ENCODE measurements at places on chromosomes 12 and 14.

DNA sequence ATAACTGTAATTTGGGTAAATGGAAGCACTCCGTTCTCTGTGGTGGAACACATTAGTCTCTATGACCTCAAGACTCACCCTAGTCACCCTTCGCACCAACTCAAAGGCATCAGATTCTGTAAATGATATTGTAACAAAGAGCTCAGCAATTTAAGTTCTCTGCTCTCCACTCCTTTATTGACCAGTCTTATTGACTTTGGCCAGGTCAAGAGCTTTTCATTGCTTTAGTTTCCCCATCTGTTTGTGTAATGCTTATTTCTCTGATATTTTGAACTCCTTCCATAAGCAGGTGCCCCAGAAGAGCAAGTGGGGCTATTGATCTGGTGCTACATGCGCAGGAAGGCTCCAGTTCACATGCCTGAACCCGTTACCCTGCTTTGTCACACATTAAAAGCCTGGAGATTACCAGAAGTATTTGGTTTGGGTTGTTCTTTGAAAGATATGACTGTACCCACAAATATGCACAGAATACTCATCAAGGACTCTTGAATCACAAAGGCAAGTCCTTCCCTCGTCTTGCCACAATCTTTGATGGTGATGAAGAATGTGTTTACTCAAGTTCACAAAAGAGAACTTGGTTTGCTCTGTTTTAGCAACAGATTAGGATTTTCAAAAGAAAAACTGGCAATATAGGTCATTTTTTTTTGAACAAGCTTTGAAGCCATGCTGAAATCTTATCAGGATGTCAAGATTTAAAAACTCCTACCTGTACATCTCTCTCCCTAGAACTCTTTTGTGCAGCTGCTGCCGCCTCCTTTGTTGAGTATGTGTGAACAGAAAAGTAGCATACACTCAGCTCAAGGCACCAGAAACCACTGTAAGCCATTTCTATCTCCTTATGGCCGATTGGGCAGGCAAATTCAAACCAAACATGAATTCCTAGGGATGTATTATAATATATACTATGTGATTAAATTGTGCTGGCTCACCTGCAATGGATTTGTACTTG lies 193.9 kb downstream of the BCAT1 start:
- DNase-seq, result no peak

- no peak for DNase-seq
Observed at GRCh38 chr12:80582431-80582830, 125.0 kb upstream of the MYF6 start.

- DNase-seq, result peak; percentile 44
Observed at GRCh38 chr12:1972856-1973317, 31.4 kb downstream of the DCP1B start.

DNA sequence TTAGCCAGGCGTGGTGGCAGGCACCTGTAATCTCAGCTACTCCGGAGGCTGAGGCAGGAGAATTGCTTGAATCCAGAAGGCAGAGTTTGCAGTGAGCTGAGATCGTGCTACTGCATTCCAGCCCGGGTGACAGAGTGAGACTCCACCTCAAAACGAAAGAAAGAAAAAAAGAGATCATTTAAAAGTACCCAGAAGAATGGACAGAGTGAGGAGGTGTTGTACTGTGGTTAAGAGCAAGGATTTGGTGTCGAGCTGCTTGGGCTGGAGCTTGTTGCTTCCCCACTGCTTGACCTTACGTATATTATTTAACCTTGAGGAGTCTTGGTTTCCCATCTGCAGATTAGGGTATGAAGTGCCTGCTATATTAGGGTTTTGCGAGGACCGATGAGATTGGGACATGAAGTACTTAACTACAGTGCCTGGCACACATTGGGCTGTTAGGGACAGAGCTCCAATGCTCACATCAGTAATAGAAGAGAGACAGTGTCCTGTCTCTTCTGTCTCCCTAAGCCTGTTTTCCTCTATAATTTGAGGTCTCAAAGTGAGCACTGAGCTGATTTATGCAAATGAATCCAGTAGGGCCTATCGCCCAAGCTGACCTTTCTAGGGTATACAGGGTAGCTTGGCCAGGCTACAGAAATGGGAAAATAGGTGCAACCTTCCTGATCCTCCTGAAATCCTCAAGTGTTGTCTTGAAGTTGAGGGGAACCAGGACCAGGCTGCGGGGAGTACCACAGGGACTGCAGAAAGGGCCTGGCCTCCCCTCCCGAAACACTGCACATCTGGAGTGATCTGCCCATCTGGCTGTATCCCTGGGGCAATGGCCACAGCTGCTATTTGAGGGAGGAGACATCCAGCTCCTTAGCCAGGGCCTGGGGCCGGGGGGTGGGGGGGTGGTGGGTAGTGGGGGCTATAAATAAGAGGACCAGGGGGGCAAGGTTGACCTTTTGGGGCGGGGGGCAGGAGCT lies 8.6 kb upstream of the HDAC7 start:
- no peak for DNase-seq

GRCh38 chr14:99945732-99946651 lies 119.2 kb upstream of the EVL start:
- DNase-seq, result no peak

- no peak for DNase-seq
Observed at GRCh38 chr14:89206389-89207031, 210.5 kb downstream of the FOXN3 start.

DNA sequence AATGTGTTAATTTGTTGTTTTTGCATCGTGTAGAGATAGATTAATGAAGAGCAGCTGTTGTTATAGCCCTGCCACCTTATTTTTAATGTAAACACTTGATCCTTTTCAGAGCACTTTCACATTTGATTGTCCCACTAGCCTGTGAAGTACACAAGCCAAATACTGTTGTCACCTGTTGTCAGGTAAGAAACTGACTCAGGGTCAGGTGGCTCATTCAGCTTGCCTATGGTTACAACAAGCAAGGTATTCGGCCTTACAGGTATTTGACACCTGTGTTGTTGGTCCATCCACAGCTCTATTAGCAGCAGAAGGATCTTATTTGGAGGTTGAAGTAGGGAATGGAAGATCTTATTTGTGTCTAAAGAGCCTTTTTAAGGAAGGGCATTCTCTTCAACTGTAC lies 108.9 kb downstream of the GPR135 start:
- DNase-seq, result no peak

GRCh38 chr12:5226581-5226980 lies 182.9 kb downstream of the KCNA5 start:
- DNase-seq, result no peak

GRCh38 chr12:54075974-54076373 lies 22.3 kb downstream of the HOXC4 start:
- DNase-seq, result no peak

GRCh38 chr12:3366451-3367110 lies 124.4 kb upstream of the PRMT8 start:
- no peak for DNase-seq

- no peak for DNase-seq
Observed at GRCh38 chr14:58724702-58725101, 86.9 kb downstream of the DACT1 start.

GRCh38 chr14:87613881-87614280 lies 379.1 kb downstream of the GALC start:
- no peak for DNase-seq

DNA sequence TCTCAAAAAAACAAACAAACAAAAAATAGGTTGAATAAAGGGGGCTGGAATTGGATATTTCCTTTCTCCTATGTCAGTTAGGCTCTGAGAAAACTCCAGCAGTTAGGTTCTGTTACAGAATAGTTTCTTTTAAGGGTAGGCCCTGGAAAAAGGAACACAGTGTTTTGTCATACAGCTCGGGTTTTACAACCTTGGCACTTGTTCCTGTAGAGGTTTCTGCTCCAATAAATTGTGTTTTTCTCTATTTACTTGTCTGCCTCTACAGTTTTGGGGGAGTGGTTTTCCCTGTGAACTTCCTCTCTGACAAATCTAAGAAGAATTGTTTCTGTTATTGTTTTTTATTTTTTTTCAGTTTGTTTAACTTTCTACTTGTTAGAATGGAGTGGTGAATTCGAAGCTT lies 167.6 kb downstream of the ACSS3 start:
- DNase-seq, result no peak

DNA sequence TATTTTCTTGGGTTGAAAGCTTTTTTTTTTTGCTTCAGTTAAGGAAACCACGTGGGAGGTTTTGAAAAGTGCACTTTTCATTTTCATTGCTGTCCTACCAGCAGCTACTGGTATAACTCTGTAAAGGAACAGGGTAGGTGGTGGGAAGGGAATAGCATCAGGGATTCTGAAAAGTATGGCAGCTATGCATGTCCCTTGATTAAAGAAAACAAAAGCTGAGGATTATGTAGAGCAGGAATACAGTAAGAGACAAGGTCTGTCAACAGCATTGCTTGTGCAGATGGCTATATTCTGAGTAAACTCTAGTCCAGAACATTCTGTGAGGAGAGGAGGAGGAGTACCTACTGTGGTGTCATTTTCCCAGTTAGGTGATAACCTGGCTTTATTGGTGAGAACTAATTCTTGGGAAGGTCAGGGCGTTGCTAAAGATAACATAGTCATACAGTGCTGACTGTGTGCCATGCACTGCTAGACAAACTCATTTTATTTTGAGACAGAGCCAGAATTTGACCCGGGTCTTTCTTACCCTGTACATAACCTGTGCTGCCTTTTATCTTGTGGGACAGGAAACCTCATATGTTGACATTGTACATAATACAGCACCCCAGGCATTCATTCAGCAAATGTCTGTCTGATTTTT lies 80.3 kb upstream of the TRAF3 start:
- peak; percentile 17 for DNase-seq

DNA sequence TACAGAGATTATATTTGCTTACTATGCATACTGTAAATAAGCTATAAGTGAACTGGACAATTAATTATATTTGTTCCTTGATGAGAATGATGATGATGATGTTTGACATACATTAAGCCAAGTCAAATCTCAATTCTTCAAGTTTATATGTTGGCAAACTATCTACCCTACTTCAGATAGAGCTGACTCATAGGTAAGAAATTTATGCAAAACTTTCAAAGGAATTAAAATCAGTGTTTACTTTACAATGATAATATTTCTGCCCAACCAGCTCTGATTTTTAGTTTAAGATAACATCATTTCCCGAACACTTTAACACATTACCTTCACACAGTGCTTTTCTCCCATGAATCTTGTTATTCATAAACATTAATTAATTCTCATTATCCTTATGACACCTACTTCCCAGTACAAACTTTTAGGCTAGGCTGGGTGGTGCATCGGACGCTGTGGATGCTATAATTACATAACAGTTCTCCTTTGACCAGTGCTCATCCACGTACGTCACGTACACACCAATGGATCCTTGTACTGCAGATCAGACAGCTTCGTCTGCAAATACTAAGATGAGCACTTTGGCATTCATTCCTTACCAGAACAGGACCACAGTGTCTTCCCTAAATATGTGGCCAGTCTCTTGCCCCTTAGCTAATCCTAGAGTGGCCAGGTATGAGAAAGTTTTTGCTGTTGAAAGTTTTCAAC lies 18.3 kb downstream of the BMP4 start:
- DNase-seq, result no peak

- DNase-seq, result no peak
Observed at GRCh38 chr14:102419716-102420115, 57.0 kb downstream of the TECPR2 start.

DNA sequence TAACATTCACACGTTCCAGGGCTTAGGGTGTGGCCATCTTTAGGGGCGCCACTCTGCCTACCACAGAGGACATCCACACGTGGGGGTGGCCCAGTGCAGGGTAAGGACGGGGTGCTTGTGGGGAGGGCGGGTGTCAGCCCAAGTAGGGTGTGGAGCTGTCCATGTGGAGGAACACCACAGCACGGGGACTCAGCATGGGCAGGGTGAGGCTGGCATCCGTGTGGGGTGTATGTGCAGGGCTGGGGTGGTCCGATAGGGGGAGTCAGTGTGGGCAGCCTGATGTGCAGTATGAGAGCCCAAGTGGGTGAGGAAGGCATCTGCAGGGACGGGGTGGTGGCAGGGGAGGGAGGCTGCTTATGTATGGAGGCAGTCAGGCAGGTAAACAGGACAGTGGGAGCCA lies 17.7 kb downstream of the PSMC1 start:
- DNase-seq, result no peak

- no peak for DNase-seq
Observed at GRCh38 chr12:108967869-108968540, 52.9 kb downstream of the SVOP start.

DNA sequence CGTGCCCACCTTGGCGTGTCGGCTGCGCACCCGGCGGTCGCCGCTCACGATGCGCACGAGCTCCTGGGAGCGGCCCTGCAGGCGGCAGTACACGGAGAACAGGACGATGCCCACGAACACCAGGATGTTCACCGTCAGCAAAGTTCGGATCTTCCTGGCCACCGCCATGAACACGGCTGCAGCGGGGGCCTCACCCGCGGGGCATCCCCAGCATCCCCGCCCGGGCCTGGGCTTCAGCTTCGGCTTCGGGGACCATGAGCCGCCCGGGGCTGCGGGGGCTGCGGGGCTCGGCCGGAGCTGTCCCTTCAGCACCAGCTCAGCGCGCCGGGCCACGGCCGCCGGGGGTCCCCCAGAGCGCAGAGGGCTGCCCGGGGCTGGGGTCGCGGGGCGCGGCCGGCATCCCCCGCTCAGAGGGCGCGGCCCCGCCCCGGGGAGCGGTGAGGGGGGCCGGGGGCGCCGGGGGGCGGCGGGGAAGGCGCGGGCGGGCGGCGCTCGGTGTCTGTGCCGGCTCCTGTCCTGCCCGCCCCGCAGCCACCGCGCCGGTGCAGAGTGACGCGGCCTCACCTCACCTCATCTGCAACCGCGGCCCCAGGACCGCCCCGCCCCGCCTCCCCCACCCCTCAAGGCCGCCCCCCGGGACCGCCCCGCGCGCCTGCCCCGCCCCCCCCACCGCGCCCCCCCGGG lies at the start of gene GALNT9:
GALNT9 (minus strand) TSS at position 554 of the 684 bp plus-strand sequence; CDS start at position 168, 386 bp downstream.
- DNase-seq, result no peak

DNA sequence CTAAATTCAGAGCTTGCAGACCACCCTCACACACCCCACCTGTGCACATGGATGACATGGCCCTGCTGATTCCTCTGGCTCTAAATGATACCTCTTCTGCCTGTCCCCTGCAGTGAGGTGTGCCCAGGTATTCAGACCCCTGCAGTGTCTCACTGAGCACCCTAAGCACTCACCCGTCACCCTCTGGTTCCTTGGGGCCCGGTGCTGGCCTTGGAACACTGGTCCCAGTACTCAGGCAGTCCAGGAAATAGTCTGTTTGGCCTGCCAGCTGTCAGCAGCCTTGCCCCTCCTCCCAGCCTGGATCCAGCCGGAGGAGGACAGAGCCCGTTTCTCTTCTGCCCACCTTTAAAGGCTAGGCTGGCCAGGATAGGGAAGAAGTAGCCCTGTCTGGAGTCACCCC lies 44.9 kb downstream of the ESRRB start:
- no peak for DNase-seq

DNA sequence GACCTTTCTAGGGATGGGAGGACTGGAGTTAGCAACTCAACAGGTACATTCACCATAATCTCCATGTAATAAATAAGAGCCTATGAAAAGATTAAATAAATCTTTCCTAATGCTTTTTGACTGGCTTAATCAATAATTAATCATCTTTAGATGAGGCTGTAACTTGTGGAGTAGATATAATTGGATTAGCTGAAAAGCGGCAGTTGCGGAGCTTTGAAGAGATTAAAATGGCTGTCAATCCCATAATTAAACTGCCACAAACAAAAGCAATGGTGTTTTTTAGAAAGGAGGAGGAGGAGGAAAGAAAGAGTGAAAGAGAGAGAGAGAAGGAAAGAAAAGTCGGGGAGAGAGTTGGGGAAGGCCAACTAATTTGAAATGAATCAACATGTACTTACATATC lies 70.7 kb upstream of the TMEM263 start:
- DNase-seq, result no peak

All from cerebellar cortex (tissue), 1 donor.